Aorta (tissue), 5 donors: ENCODE measurements at places on chromosomes 1 and 21. TPM values are rescaled to one million over a fixed set of nuclear protein-coding genes. Genes with fewer than 3 reads are reported as not detected.
A peak's percentile ranks its signal among the peaks of the same experiment; 100 is the strongest.

- DNase-seq, result no peak
Observed at GRCh38 chr1:3316340-3316943, 138.0 kb upstream of the ARHGEF16 start.

- DNase-seq, result no peak
Observed at GRCh38 chr1:189027512-189027911, 1450.2 kb downstream of the BRINP3 start.

DNA sequence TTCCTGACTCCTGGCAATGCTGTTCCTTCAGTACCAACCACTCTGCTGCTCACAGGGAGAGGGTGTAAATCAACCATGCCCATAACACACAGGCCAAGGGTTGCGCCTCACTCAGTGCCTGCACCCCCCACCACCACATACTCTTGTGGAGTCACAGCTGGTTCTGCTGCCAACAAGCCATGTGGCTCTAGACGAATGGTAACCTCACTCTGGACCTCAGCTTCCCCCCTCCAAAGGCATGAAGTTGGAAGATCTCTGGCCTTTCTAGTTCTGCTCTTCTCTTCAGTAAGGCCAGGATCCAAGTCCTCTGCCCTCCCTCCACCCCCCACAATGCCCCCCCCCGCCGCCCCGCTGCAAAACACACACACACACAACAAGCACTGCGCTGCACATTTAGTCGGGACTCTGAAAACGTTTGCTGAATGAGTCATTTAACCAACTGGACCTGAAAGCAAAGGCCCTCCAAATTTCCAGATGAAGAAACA lies 1.7 kb upstream of the GLIS1 start:
- no peak for DNase-seq

GRCh38 chr1:156813750-156814570 lies 2.7 kb downstream of the SH2D2A start:
- DNase-seq, result peak; percentile 82

DNA sequence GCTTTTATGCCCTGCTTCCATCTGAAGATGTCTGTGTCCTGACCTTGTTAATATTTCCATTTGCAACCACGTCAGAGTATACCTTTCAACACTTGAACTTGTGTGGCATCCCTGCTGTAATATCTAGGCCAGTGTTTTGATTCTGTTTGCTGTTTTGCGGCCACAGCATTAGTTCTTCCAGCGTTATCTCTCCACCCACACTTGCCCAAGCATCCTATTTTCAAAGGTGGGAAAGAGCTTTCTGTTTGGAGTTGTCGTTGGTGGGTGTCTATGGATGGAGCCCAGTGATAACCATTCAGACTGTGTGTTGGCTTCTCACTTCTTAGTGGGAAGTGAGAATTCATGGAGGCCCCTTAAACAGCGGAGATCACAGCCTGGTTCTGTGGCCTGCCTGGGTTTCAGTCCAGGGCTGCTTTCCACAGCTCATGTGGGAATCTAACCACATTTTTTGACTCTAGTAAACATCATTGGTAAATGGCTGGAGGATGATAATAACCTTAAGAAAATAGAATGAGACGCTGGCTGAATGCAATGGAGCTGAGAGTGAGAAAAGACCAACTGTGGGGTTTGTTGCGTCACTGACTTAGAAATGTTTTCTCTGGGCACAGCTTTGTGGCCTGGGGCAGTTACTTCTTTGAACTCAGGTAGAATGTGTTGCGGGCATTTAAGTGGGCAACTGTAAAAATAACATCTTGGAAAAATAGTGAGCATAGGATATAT lies 7.6 kb downstream of the TENT5C start:
- DNase-seq, result no peak

DNA sequence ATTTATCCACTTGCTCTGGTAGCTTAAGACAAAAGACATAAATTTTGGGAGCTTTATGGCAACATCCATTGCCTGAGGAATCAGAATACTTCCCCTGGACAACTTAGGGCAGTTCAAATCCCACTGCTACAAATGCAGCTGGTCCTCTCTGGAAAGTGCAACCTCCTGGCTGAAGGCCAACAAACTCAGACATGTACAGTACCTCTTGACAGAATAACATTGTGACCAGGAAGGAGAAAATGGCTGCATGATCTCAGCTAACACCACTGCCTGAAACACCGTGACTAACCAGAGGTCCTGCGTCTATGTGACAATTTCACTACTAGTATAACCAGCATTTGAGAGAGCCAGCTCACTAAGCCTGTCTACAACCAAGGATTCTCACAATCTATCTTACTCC lies 218.9 kb downstream of the CRB1 start:
- no peak for DNase-seq

DNA sequence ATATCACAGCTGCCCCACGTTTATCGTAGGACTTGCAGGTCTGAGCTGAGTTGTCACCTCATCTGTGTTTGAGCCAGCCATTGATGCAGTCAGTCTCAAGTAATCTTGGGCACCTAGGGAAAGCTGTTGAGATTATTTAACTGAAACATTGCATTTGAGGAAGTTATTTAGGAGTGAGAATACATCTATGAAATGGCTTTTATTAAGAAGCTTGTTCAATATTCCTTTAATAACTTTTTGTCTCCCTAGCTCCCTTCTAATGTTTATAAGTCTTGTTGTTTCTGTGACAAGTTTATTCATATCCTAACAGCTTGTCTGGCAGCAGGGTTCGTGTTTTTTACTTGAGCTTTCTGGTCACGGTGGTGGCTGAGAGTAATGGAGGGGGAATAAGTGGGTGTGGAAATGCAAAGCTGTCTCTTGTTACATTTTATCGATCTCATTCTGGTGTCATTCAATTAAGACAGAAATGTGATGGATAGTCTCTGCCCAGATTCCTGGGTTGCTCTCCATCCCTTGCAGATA lies 555.9 kb downstream of the USP25 start:
- DNase-seq, result no peak

GRCh38 chr1:210980082-210980481 lies 153.9 kb downstream of the KCNH1 start:
- DNase-seq, result no peak

DNA sequence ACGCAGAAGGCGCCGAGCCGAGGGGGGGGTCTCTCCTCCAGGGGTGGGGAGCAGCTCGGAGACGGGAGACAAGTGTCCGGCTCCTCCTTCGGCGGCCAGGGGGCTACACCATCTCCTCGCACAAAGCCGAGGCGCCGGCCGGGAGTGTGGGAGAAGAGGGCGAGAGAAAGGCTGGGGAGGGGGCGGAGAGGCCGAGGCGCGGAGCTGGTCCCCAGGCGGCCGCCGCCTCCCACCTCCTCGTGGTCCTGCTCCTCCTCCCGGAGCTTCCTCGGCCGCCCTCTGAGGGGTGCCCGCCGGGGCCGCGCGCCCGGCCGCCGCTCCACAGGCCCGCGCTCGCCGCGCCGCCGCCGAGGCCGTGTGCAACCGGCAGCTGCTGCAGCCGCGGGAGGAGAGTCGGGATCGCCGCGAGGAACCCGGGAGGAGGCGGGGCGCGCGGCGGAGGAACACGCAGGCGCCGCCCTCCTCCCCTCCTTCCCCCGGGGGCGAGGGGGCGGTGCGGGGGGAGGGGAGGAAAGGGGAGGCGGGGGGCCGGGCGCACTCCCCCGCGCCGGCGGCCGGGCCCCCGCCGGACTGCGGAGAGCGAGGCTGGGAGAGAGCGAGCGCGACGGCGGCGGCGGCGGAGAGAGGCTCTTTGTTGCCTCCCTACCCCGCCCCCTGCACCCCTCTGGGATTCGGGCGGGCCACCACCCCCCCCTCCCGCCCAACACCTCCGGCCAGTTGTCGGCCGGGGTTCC lies at the start of gene ENAH:
Gene ENAH, minus strand, starts transcription at position 395 of the 734 bp plus-strand sequence. CDS start 433 bp downstream, outside the sequence.
- peak; percentile 93 for DNase-seq

DNA sequence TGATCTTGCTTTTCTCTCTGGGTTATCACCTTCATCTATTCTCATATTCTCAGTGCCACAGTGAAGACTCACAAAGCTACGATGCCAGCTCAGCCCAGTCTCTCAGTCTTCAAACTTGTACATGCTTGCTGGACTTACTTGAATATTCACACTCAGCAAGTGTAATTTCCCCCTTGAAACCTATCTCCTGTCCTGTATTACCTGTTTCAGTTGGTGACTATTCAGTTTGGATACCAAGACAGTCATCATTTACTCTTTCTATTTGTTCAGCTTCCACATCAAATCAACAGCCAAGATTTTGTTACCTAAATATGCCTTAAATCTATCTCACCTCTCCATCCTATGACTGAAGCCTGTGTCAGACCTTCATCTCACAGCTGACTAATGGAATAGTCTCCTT lies 209.7 kb downstream of the LRRC7 start:
- no peak for DNase-seq

DNA sequence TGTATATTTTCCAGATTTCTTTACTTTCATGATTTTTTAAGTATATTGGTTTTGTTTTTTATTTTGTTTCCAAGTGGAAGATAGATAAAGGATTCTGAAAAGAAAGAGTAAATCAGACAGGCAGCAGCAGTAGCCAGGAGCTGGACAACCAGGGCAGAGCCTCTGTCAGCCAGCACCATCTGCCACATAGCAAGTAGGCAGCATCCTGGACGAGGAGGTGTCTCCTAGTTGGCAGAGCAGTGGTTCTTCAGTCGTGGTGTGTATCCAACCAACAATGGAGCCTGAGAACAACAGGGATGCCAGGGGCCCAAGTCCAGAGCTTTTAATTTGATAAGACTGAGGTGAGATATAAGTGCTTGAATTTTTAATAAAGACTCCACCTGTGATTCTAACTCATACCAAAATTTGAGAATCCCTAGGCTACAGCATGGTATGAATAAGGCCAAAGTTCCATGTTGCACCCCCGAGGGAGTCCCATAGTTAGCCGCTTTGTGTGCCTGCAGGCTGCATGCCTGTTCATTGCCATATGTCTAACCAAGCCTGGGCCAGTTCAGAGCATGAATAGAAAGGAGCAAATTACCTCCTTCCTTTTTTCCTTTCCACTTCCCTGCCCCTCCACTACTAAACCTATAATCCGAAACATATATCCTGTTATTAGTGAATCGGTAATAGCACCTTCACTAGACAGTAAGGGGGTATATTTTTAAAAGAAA lies 153.2 kb downstream of the NTNG1 start:
- DNase-seq, result no peak

- no peak for DNase-seq
Observed at GRCh38 chr1:8032366-8032910, 6.3 kb upstream of the ERRFI1 start.

- DNase-seq, result no peak
Observed at GRCh38 chr21:42617486-42617885, 35.9 kb upstream of the PDE9A start.

GRCh38 chr1:17805869-17806684 lies 50.9 kb downstream of the ACTL8 start:
- no peak for DNase-seq

TIE1 gene
- total RNA-seq, result 41.0 TPM

MTARC1 gene
- total RNA-seq, result 9.9 TPM

C8A gene
- total RNA-seq, result not detected

UBXN10 gene
- 0.23 TPM for total RNA-seq

CDC42BPA gene
- 50.5 TPM for total RNA-seq

BTBD8 gene
- total RNA-seq, result 4.9 TPM

TSPEAR gene
- not detected for total RNA-seq

SLC35E2B gene
- 53.5 TPM for total RNA-seq

CLCA4 gene
- total RNA-seq, result 0.13 TPM

HSD3B2 gene
- 0.55 TPM for total RNA-seq
